Panc1 (cell line): ENCODE measurements at places on chromosomes 7 and 10.

- H3K4me3 ChIP-seq, result no peak overlapping the region
- no peaks in the 10 kb centered on the region for H3K36me3 ChIP-seq
- DNase-seq, result no peak
- H3K27me3 ChIP-seq, result no peaks in the 10 kb centered on the region
Measured at GRCh38 chr7:26486153-26486552, 194.5 kb downstream of the SNX10 start.

- no peak overlapping the region for H3K27ac ChIP-seq
- H3K4me1 ChIP-seq, result no peaks in the 10 kb centered on the region
- H3K36me3 ChIP-seq, result no peaks in the 10 kb centered on the region
- H3K27me3 ChIP-seq, result no peaks in the 10 kb centered on the region
- DNase-seq, result no peak
Measured at GRCh38 chr10:36092116-36092515, 450.0 kb upstream of the FZD8 start.

DNA sequence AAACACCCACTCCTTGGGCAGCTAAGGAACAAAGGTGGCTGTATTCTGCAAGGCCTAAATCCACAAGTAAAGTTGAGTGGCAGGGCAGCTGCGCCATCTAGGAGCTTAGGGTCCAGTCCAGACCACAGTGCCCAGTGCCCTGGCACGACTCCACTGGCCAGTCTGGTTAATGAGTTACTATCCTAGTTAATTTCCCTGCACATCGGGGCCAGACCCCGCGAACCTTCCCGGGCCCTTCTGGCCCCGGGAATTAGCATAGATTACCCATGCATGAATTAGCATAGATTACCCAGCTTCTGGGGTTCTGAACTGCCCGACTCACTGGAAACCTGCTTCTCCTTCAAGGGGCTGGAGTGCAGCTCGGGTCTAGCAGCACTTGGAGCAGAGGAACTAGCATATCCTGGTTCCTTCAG, 3.2 kb upstream of the EMX2 start:
- H3K27me3 ChIP-seq, result peaks cover 38% of the 10 kb centered on the region
- no peaks in the 10 kb centered on the region for H3K36me3 ChIP-seq
- no peak overlapping the region for H3K27ac ChIP-seq
- no peak for DNase-seq
- H3K4me3 ChIP-seq, result no peak overlapping the region

DNA sequence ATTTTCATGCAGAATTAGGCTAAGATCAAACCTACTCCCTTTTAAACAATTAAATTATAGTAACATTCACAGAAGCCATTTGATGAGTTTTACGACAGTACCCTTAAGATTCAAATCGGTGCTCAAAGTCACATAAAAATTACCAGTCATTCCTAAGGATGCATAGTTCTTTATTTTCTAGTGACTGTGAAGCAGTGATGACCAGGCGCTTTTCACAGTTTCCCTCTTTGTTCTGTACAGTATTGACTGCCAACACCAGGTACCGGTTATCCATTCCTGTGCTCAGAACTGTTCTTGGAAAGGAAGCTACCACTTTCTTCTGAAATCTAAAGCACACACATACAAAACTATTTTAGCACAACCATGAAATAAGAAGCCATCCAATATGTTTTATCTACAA, 1.9 kb downstream of the DNA2 start:
- H3K36me3 ChIP-seq, result peaks cover 13% of the 10 kb centered on the region
- no peaks in the 10 kb centered on the region for H3K27me3 ChIP-seq
- H3K4me1 ChIP-seq, result peaks cover 10% of the 10 kb centered on the region; the same call in 1 of the 2 replicates
- peak overlapping the region; percentile 97; the same call in 1 of the 2 replicates for H3K4me3 ChIP-seq
- peak overlapping the region; percentile 96; the same call in 1 of the 2 replicates for H3K27ac ChIP-seq

DNA sequence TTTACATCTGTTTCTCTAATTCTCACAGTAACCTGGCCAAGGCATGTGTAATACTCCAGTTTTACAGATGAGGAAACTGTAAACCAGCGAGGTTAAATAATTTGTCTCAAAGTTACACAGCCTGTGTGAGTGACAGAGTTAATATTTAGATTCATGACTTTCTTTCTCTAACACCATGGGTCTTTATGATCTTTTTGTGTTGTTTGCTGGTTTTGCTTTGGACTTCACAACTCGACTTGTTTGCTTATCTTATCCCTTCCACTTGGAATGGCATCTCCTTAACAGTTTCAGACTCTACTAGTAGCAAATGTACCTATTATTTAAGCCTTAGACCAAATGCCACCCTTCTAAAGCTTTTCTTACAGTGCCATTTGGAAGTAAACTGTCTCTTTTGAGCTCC, 34.4 kb downstream of the MXI1 start:
- H3K4me3 ChIP-seq, result no peak overlapping the region
- H3K4me1 ChIP-seq, result no peaks in the 10 kb centered on the region; the same call in 1 of the 2 replicates
- DNase-seq, result no peak
- no peaks in the 10 kb centered on the region for H3K27me3 ChIP-seq
- no peak overlapping the region for H3K27ac ChIP-seq

DNA sequence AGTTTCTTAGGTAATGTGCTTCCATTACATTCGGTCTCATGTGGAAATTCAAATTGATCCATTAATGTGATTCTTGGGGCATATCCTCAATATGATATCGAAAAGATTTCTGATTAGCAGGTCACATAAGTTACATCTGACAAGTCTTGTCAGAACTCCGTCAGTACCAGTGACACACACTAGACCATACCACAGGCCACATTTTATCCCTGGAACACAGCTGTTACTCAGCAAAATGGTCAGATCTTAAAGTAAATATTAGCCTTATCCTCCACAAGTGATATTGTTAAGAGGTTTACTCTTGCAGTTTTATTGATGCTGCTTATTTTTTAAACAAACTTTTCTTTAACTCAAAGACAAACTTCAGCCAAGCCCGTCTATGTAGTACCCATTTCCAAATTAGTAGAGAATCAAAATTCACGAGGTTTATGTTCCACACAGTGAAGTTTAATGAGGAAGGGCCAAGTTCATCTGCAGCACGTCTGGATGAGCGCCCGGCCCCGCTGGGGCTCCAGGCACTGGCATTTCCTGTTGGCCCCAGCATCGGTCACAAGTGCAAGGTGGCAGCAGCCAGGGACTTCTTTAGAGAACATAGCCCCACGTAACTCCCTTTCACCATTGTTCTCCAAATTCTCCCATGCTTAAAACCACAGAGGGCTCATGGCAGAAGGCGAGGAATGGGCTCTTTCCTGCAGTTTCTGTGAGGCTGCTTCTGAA, 132.2 kb downstream of the VIPR2 start:
- H3K4me1 ChIP-seq, result peaks cover 57% of the 10 kb centered on the region
- DNase-seq, result no peak
- peak overlapping the region; percentile 2; the same call in 1 of the 2 replicates for H3K4me3 ChIP-seq

DNA sequence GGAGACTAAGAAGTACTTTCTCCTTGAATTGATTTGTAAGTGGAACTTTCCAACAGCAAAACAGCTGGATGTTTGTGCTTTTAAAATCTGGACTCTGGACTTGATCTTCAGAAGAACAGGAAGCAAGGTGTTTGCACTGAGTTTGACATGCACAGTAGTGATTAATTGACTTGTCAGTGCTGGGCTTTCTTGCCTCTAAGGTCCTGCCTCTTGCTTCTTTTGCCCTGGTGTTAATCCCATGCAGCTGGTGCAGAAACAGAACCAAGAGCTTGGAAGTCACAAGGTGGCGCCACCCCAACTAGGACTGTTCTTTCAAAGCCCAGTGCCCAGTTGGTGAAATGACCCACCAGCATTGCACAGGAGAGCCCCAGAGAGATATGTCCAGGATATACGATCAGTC, 66.8 kb upstream of the SEPHS1 start:
- no peak overlapping the region for H3K4me3 ChIP-seq
- no peak overlapping the region for H3K27ac ChIP-seq
